ENCODE measurements at places on chromosomes 11 and 22.

GRCh38 chr11:72041364-72042063, 38.8 kb downstream of the NUMA1 start:
- peak; percentile 49 for DNase-seq

GRCh38 chr11:32198053-32198452, 107.2 kb downstream of the RCN1 start:
- DNase-seq, result no peak

DNA sequence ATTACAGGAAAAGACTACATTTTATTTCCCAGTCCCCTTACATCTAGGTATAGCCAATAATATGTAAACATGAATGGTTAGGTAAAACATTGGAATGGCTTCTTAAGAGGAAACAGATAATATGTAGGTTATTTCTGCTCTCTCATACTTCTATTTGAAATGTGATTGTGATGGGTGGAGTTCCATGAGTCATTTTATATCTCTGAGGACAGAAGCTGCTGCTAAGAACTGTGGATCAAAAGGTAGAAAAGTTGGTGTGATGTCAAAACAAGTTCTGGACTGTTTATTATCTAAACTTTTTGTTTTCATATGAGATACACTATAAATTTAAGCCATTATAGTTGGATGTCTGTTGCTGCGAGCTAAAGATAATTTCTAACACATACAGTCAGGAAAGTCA, 799.4 kb upstream of the TENM4 start:
- DNase-seq, result no peak

GRCh38 chr22:23397008-23397612, 183.0 kb downstream of the IGLL1 start:
- no peak for DNase-seq

GRCh38 chr11:44185522-44185921, 90.0 kb downstream of the EXT2 start:
- DNase-seq, result no peak

Measured in activated naive CD4-positive, alpha-beta T cell treated with Interleukin-2 at 50 U/mL for 16 hours (primary cell).